ENCODE measurements at places on chromosomes 6 and 20.

GRCh38 chr6:55293116-55293515 is 34.2 kb upstream of the GFRAL start:
- DNase-seq, result no peak

DNA sequence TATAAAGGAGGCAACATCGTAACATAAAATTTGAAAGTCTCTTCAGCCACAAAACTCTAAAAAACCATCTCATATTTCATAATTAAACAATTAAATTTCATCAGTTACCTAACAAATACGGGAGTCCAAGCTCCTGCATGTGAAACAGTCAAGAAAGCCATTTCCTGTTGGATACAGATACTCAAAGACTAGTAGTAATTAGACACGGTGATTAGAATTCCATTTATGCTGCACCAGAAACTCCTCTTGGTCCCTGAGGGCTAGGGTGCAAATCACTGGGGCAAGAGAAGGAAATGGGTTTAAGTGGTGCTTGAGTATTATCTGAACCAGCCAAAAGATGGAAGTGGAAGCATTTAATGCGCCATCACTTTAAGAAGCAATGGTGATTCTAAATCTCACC is 27.4 kb downstream of the TRAM2 start:
- DNase-seq, result no peak

DNA sequence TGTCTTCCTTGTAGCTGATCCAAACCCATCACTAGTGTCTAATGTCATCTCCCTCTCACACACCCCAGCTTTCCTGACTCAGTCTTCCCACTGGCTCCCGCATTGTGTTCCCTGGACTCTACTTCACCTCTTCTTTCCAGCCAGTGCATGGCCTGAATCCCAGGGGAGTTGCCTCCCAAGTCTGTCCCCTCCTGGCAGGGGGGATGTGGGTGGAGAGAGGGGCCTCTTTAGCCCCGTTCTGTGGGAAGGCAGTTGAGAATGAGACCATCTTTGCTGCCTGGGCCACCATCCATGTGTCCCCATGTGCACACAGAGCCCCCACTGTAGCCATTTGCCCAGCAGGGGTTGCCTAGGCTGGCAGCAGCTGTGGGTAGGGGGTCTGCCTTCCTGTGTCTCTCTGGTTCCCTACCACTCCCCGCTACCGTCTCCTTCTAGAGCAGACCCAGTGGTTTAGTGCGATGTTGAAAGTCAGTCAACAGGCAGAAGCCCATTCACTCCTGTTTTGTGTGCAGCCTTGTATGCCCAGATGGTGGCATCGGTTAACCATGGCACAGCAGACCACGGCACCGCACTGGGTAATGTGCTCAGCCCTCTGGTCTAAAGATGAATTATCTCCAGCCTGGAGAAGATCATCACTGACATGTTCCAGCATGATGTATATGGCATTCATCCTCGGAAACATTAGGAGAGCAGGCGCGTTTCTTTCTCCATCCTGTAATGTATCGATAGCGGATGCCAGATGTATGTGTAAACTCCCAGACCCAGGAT is 178.8 kb upstream of the SNX9 start:
- DNase-seq, result peak; percentile 21

GRCh38 chr6:28981431-28981832 is 23.7 kb downstream of the ZNF311 start:
- peak; percentile 12 for DNase-seq

- DNase-seq, result no peak
These were observed 40.3 kb downstream of the ERMARD start for GRCh38 chr6:169791721-169792131.

DNA sequence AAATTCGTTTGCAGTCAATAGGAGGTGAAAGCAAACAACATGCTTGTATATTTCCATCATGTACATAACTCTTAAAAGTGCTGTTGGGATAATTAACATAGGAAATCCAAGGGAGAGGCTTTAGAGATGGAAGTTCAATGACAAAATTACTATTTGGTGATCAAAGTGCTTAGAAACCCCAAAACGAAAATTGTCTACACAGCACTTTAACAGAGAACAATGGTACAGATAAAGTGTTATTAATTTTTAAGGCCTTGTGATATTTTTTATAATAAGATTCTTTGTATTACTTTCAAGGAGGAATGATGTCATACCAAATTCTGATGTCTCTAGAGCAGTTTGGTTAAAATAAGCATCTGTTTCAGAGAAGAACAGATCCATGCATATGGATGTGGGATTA is 406.3 kb downstream of the EPHA7 start:
- DNase-seq, result no peak

DNA sequence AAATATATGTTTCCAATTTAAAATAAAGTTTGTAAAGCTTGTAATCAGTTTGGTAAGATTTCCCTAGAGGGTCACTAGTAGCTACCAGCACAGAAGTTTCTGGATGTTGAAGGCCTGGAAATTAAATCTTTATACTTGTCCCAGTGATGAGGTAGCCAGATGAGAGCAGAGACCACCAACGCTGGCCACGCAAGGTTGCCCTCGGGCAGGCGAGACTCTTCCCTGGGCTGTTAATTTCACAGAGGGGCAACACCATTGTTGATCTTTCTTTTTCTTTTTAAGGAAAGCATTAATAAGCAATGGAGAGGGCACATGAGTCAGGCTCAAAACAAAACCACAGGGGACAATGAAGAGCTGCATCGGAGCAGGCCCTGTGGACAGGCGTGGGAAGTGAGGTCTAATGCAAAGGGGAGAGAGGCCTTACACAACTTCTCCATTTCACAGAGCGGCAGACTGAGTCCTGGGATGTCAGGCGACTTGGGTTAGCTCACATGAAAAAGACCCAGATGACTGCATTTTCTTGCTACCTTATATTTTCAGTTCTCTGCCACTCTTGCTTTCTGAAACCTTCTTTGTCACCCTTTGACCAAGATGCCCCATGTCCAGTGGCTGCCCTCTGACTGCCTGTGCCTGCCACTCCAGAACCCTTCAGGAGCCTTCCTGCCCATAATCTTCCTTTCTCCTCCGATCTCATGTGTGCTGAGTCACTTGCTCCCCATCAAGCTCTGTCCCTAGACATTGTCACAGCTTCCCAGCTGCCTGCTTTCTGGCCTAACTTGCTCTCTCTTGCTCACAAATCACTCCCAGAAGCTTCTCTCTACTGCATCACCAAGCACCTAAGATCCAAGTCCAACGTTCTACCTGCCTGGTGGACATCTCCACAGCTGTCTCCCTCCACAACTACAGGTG is 107.7 kb upstream of the CDYL start:
- no peak for DNase-seq

- no peak for DNase-seq
These were observed 49.5 kb downstream of the SRC start for GRCh38 chr20:37395410-37395797.

- DNase-seq, result no peak
These were observed 930 bp downstream of the THBD start for GRCh38 chr20:23048283-23049200.

- DNase-seq, result peak; percentile 72
These were observed 42.2 kb upstream of the FOXP4 start for GRCh38 chr6:41503827-41504465.

DNA sequence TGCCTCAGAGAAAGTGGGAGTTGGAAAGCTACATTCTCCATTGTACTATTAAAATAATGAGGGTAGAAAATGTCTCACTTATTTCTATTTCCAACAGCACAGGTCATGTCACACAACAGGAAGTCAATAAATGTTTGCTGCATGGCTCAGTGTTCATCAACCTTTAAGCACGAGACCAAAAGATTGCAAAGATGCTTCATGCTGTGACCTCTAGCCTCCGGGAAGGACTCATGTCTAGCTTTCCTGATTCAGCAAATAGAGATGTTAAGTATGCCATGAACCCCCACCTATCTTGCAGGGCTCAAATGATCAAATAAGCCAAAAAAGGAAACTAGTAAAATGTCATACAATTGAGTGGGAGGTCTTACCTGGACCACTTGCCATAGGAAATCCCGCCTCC is 57.4 kb downstream of the NCOA6 start:
- peak; percentile 44 for DNase-seq

- DNase-seq, result no peak
These were observed 37.6 kb upstream of the BLCAP start for GRCh38 chr20:37565134-37565811.

GRCh38 chr20:53831812-53832211 is 238.2 kb upstream of the ZNF217 start:
- DNase-seq, result no peak

DNA sequence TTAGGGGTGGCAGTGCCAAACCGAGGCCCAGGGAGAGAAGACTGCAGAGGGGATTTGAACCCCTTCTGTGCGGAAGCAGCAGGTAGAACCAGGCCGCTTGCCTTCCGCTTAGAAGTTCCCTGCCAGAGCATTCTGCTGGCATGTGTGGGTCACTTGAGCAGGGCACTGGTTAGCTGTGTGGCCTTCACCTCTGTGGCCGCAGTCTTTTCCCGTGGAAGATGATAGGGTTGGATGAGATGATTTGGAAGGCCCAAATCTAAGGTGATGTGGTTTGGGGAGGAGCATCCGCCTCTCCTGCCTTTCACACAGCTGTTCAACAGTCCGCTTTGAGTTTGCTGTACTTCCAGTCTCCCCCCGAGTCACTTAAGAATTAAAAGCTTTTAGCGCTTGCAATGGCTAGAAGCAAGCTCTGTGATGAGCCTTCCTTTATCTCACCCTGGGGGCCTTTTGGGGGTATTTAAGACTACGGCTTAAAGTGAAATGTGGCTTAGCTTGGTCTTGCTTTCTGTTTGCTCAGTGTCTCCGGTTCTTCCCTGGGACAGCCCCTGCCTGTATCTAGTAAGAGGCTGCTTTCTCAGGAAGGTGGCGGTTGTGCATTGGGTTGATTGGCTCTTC is 743 bp downstream of the CMTR1 start:
- no peak for DNase-seq

- no peak for DNase-seq
These were observed 8.5 kb upstream of the AFG1L start for GRCh38 chr6:108286366-108286765.

DNA sequence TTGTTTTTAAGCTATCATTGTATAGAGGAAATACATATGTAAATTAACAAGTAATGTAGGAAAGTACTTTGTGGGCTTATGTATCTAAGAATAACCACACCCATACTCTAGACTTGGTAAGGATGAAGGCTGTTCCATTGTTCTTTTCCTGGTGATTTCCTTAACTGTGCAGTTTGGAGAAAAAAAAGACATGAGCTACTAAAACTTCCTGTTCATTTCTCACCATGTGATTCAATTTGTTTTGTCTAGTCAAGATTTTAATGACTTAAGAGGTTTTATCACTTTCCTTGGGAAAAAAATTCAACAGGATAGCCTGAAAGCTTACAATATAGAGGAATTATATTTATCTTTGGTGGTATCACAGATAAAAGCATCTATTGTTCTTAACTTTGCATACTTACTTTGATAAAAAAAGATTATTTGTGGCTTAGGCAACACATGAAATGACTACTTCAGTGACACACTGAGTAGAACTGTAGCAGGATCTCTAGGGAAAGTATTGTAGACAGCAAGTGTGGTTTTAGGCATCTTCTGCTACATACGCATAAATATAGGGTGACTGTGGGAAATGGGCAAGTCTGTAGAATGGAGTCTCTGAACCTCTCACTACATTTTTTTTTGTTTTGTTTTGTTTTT is 80.3 kb downstream of the GJA1 start:
- DNase-seq, result no peak

DNA sequence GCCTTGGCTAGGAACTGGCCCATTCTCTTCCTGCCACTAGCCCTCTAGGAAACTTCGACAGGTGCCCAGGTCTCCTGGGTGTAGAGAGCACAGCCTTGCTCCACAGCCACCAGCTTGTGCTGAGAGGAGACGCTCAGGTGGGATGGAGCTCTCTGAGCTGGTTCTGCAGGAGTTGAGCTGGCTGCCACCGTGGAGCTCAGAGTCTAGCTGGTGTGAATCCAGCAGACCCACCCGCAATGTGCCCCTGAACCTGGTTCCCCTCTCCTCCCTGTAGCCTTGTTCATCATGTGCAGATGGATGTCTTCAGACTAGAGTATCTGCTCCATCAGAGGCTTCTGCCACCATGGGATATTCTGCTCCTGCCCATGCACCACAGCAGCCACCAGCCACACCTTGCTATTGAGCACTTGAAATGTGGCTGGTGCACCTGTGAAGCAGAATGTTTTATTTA is 222.5 kb downstream of the SYNDIG1 start:
- no peak for DNase-seq

GRCh38 chr20:23765578-23765977 is 14.8 kb upstream of the CST1 start:
- no peak for DNase-seq

- DNase-seq, result peak; percentile 10
These were observed 12.2 kb upstream of the RSPH3 start for GRCh38 chr6:159012201-159012600.

- DNase-seq, result no peak
These were observed 28.3 kb upstream of the HDAC2 start for GRCh38 chr6:113999284-113999683.

DNA sequence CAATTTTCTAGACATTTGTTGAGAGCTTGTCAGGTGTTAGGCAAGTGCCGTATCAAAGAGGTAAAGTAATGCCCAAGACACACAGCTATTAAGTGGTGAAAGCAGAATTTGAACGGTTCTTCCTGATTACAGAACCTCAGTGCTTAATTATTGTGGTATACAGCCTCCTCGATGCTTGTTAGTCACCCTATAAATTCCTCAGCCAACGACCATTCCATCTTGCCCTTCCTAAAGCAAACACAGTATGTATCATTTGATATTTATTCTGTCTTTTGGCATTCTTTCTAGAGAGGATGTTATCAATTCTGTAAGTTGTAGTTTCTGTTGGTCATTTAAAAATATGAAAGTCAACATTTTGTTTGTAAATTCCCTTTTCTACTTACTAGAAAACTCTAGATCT is 297.8 kb upstream of the BMP2 start:
- DNase-seq, result no peak

DNA sequence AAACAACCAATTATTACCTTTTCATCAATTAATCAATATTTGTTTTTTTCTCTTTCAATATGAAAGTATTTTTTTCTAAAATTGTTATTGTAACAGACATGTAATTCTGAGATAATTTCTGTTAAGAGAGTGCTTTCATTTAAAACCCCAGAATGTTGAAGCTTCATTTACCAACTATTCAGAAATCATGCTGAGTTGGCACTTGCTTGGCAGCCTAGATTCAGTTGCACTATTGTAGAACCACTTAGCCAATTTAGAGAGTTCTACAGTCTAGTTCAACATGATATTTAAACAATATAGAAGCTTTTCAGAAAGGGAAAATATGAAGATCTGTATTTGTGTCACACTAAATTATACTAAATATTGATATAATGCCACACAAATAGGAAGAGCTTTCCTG is 56.1 kb upstream of the NKAIN2 start:
- no peak for DNase-seq

DNA sequence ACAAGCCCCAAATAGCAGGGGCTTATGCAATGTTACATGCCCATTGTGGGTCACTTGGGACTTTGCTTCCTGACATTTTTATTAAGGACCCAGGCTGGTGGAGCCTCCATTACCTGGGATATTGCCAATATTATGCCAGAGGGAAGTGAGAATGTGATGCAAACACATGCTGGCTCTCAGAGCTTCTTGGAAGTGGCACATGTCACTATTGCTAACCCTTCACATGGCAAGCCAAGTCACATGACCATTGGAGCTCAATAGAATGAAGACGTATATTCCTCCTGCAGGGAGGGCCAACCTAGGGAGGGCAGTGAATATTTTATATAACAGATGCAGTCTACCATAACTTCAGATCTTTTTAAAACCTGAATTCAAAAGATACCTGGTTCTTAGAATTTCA is 140.7 kb upstream of the ZFP64 start:
- no peak for DNase-seq

- DNase-seq, result no peak
These were observed 4.0 kb upstream of the DSN1 start for GRCh38 chr20:36777576-36777975.

- no peak for DNase-seq
These were observed 91.7 kb downstream of the JARID2 start for GRCh38 chr6:15337582-15337981.

- no peak for DNase-seq
These were observed 48.7 kb downstream of the GFRA4 start for GRCh38 chr20:3614466-3614865.

Measured in HTR-8/SVneo (cell line).